ENCODE measurements at places on chromosomes 7 and 10.

DNA sequence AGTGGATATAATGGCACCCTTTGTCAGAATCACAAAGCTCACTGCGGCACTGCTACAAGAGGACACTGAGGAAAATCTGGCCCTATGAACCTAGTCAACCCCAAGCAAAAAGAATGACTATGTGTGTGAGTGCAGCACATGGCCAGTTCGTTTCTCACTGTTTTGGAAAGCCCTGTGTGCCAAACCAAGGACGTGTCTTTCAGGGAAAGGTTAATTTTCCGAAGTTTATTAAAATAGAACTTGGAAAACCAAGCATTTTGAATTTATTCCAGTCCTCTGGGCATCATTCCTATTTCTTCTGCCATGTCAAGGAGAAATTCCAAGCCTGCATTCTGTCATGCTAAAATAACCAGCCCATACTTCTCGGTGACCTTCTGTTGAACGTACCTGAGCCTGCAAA is 471.8 kb downstream of the PLXDC2 start:
- no peak for DNase-seq

- no peak for DNase-seq
Measured at GRCh38 chr10:103553743-103554487, 60.4 kb downstream of the NEURL1 start.

- peak; percentile 1 for DNase-seq
Measured at GRCh38 chr7:16982640-16983350, 101.0 kb upstream of the AGR3 start.

DNA sequence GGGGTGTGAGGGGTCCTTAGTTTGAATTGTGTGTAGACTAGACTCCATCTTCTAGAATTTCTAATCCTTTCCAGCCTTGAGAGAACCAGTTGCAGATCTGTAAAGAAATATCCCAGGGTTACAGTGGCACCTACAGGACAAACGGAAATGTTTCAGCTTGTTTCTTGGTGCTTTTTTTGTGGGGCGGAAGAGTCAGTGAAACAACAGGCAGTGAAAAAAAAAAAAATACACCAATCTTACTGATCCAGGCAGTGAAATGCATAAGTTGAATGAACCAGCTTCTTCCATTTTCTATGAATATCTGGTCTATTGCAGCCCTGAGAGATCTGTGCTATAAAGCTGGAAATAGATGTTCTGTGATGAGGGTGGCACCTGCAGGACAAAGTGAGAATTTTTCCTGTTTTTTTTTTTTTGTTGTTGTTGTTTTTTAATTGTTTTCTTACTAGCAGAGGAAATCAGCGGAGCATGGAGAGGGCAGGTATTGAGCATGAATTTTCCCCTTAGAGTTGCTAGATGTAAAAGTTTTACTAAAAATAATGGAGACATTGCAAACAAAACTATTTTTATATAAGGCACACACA is 81.9 kb upstream of the DYNC1I1 start:
- DNase-seq, result no peak

GRCh38 chr10:60536529-60537114 is 146.9 kb upstream of the ANK3 start:
- DNase-seq, result no peak

DNA sequence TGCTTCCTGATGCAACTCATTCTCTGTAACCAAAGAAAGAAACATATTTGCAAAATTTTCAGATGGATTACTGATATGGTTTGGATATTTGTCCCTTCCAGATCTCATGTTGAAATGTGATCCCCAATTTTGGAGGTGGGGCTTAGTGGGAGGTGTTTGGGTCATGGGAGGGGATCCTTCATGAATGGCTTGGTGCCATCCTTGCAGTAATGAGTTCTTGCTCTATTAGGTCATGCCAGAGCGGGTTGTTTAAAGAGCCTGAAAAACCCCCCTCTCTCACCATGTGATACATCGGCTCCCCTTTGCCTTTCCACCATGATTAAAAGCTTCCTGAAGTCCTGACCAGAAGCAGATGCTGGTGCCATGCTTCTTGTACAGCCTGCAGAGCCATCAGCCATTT is 43.8 kb upstream of the PRKG1 start:
- DNase-seq, result no peak

DNA sequence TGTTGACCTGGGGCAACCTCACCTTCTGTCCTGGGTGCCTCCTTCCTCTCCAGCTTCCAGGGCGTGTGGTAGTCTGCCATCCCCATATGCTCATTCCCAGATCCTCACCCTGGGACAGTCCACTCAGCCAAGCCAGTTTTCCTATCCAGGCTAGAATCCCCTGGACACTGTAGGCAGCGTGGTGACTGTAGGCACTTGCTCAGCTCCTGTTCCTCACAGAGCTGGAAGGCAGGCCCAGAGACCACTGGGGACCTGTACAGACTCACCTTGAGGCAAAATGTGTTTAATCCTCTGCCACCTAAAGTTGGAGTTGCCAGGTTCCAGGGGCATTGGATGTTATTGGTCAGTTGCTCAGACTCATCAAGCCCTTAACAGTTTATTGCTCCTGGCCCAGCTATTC is 2.4 kb upstream of the GRID1 start:
- no peak for DNase-seq

Measured in effector memory CD8-positive, alpha-beta T cell (primary cell).